ENCODE measurements at places on chromosomes 2 and 18. TPM values are rescaled to one million over a fixed set of nuclear protein-coding genes. Genes with fewer than 3 reads are reported as not detected.
A peak's percentile ranks its signal among the peaks of the same experiment; 100 is the strongest.

DNA sequence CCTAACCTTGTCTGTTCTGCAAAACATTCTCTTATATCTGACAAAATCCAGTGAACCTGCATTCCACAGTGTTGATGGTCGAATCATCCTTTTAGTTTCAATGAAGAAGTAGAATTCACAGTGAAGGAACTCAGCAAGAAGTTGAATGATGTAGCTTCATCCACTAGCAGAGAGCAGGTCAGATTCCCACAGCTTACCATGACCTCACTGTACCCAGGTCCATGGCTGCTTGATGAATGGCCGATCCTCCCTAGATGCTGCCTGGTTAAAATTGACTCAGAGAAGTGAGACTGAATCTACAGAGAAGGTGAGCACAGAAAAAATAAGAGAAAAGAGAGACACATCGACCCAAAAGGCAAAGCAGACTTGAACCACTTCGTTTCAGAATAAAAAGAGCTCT, 906.0 kb upstream of the CHAC2 start:
- no peak overlapping the region for H3K4me3 ChIP-seq
- no peak for DNase-seq
- H3K27me3 ChIP-seq: no peaks in the 10 kb centered on the region
- no peak overlapping the region for H3K27ac ChIP-seq

Gene AMMECR1L
- total RNA-seq: 14.9 TPM

Gene DSG2
- total RNA-seq: not detected

Gene TTLL4
- total RNA-seq: 37.2 TPM

Gene C1QL2
- total RNA-seq: not detected

DNA sequence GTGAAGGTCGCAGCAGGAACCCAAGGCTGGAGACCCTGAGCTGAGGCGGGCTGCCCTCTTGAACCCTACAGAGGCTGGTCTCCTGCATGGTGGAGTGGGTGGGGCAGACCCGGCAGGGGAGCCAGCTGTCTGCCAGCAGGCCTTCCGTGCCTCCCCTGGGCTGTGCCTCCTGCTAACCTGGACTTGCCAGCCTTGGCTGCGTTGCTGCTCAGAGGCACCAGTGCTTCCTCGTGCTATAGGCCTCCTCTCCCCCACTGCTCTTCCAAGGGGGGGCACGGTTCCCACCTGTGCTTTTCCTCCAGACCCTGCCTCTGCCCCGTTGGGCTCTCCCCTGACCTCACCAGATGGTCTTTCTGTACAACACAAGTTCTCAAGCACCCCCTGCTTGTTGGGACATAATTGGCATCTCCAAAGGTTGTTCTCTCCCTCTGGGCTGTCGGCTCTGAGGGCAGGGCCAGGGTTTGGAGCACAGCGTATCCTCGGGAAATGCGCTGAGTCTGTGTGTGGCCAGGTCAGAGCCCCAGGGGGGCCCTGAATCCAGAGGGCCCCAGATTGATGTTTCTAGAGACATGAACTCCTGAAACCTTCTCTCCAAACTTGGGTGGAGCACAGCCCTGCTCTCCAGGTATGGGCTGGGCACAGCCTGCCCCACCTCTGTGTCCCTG, 6.7 kb downstream of the ARHGEF4 start:
- no peak overlapping the region for H3K27ac ChIP-seq
- H3K27me3 ChIP-seq: peaks cover 6% of the 10 kb centered on the region
- no peak for DNase-seq
- H3K36me3 ChIP-seq: no peaks in the 10 kb centered on the region
- no peaks in the 10 kb centered on the region for H3K4me1 ChIP-seq
- H3K4me3 ChIP-seq: no peak overlapping the region

DNA sequence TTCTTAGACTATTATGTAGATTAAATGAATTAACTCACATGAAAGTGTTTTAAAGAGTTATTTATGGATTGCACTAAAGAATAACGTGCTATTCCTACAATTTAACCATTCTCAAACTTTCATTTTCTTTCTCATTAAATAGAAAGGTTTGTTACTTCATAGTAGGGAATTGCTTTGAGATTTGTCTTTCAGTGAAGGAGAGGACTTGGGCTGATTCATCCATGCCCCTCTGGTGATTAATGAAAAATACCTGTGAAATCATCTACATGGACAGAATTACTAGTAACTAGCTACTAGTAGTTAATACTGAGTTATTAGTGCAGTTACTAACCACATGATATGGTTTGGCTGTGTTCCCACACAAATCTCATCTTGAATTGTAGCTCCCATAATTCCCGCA, 275.8 kb upstream of the CDH20 start:
- no peaks in the 10 kb centered on the region for H3K4me1 ChIP-seq
- H3K36me3 ChIP-seq: no peaks in the 10 kb centered on the region
- no peak overlapping the region for H3K4me3 ChIP-seq
- H3K27ac ChIP-seq: no peak overlapping the region
- no peaks in the 10 kb centered on the region for H3K27me3 ChIP-seq

Gene ARHGEF33
- 0.27 TPM for total RNA-seq

DNA sequence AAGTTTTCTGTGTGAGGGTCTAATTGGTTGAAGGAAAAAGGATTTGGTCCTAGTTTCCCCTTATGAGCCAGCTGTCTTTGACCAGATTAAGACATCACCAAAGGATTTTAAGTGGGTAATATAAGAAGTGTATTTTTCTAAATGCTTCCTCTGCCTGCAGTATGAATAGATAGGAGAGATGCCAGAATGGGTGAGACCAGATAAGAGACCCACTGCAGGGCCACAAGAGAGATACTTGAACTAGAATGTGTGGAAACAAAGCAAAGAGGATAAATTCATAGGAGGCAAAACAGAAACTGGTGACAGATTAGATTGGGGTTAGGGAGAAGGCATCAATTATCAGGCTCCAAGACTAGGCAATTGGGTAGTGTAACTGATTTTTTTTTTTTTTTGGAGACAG, 1.1 kb upstream of the HDHD2 start:
- peak overlapping the region; percentile 92 for H3K4me3 ChIP-seq
- peaks cover 30% of the 10 kb centered on the region for H3K4me1 ChIP-seq
- H3K36me3 ChIP-seq: peaks cover 38% of the 10 kb centered on the region
- DNase-seq: no peak

Gene GDF7
- total RNA-seq: 5.9 TPM

Gene OXER1
- total RNA-seq: 2.1 TPM

Gene ADCY3
- 99.9 TPM for total RNA-seq

Gene EEF1B2
- total RNA-seq: 1,278 TPM

- H3K27ac ChIP-seq: no peak overlapping the region
- no peaks in the 10 kb centered on the region for H3K27me3 ChIP-seq
- DNase-seq: no peak
Measured at GRCh38 chr18:79714531-79715240, 35.1 kb downstream of the CTDP1 start.

Gene CD207
- total RNA-seq: not detected

Gene SKA1
- 0.71 TPM for total RNA-seq

GRCh38 chr2:12087671-12088380, 341.4 kb downstream of the LPIN1 start:
- peaks cover 12% of the 10 kb centered on the region for H3K4me1 ChIP-seq
- no peak for DNase-seq
- H3K27ac ChIP-seq: no peak overlapping the region
- no peak overlapping the region for H3K4me3 ChIP-seq
- no peaks in the 10 kb centered on the region for H3K27me3 ChIP-seq

DNA sequence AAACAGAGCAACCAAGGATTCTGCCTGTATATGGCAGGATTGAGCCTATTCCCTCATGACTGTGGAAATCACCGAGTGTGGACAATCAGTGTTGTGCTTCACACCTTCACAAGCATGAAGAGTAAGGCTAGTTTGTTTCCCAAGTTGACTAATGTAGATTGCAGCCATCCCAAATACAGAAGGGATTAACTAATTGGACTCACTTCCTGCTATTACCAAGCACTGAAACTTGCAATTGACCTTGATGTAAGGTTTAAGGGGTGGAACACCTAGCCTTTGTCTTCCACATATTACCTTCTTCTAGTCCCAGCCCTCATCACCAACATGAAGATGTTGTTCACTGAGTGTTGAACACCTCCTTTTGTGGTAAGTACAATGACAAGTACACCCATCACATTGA, 120.9 kb upstream of the RND3 start:
- H3K27ac ChIP-seq: no peak overlapping the region
- no peak overlapping the region for H3K4me3 ChIP-seq
- no peak for DNase-seq
- no peaks in the 10 kb centered on the region for H3K27me3 ChIP-seq

DNA sequence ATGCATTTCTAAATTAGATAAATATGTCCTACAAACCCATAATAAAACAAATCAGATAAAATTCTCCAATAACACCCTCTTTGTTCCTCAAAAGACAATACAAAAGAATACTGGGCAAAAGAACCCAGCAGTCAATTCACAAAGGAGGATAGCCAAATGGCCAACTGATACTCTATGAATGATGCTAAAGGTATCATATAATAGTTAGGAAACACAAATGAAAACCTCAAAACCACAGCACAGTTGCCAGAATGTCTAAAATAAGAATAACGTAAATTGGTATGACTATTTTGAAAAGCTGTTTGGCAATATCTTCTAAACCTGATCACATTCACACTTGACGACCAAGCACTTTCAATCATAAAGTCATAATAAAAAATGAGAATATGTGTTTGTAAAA, 315.4 kb downstream of the CDH7 start:
- DNase-seq: no peak
- no peak overlapping the region for H3K27ac ChIP-seq
- no peak overlapping the region for H3K4me3 ChIP-seq
- no peaks in the 10 kb centered on the region for H3K27me3 ChIP-seq
- no peaks in the 10 kb centered on the region for H3K36me3 ChIP-seq

Gene CLEC4F
- total RNA-seq: not detected

- no peak for DNase-seq
- no peaks in the 10 kb centered on the region for H3K27me3 ChIP-seq
- no peaks in the 10 kb centered on the region for H3K36me3 ChIP-seq
- no peak overlapping the region for H3K4me3 ChIP-seq
- H3K4me1 ChIP-seq: no peaks in the 10 kb centered on the region
Measured at GRCh38 chr18:8049147-8049546, 482.0 kb downstream of the PTPRM start.

DNA sequence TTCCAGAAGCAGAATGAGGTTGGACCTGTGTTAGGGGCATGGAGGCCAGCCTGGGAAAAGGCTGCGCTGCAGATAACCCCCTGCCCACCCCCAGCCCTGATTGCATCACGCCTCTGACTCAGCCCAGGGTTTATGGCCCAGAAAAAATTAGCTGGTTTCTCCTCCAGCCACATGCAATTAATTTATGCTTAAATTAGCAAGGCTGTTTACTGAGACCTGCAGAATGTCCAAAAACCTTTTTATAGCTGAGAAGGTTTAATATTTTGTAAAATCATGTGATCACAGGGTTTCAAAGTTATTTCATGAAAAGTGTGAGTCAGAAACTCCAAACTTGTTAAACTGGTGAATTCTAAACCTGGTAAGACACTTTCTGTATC, 123.1 kb upstream of the HDAC4 start:
- no peaks in the 10 kb centered on the region for H3K4me1 ChIP-seq
- H3K4me3 ChIP-seq: no peak overlapping the region
- H3K36me3 ChIP-seq: no peaks in the 10 kb centered on the region
- no peak overlapping the region for H3K27ac ChIP-seq
- no peaks in the 10 kb centered on the region for H3K27me3 ChIP-seq
